Stimulated activated CD8-positive, alpha-beta memory T cell treated with anti-CD3 and anti-CD28 coated beads, Interleukin-15, amount 100 ng/mL, for 48 hours (primary cell): ENCODE measurements at places on chromosomes 1 and 21.

- DNase-seq, result no peak
Observed at GRCh38 chr1:81549588-81550127, 251.1 kb upstream of the ADGRL2 start.

- DNase-seq, result no peak
Observed at GRCh38 chr1:39091845-39092645, 65.9 kb downstream of the NDUFS5 start.

DNA sequence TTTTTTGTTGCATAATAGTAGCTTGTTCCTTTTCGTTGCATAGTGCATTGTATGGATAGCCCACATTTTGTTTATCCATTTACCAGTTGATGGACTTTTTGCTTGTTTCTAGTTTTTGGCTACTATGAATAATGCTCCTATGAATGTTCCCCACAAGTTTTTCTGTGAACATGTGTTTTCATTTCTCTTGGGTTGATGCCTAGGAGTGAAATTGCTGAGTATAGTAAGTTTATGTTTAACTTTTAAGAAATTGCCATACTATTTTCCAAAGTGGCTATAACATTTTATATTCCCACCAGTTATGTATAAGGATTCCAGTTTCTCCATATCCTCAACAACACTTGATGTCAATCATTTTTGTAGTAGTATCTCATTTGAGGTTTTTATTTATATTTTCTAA, 84.8 kb upstream of the CACYBP start:
- DNase-seq, result no peak

GRCh38 chr1:21568809-21569385, 59.7 kb downstream of the ALPL start:
- no peak for DNase-seq

DNA sequence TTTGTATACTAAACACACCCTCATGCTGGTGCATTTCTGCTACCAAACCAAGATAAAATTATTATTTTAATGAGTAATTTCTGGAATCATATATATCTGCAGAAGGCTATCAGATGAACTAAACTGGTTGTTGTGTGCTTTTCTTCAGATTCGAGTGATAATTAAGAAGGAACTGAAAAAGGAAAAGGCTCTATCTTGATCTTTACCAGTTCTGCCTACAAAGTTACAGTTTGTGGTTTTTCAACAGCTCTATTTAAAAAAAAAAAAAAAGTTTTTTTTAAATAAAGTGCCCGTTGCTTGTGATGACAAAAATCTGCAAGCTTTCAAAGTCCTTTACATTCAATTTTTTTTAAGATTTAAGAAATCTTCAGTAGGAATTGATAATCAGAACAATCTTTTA, 13.6 kb downstream of the DENND1B start:
- no peak for DNase-seq

GRCh38 chr1:89203166-89203565, 4.4 kb upstream of the GBP4 start:
- DNase-seq, result no peak

GRCh38 chr1:59171788-59172187, 125.1 kb upstream of the FGGY start:
- DNase-seq, result no peak

- no peak for DNase-seq
Observed at GRCh38 chr1:84972377-84972987, 24.4 kb downstream of the MCOLN2 start.

GRCh38 chr1:22500471-22500870, 48.8 kb downstream of the ZBTB40 start:
- no peak for DNase-seq

GRCh38 chr1:206666954-206667665, 17.6 kb upstream of the MAPKAPK2 start:
- no peak for DNase-seq

GRCh38 chr1:22447621-22448111, 4.0 kb upstream of the ZBTB40 start:
- no peak for DNase-seq

DNA sequence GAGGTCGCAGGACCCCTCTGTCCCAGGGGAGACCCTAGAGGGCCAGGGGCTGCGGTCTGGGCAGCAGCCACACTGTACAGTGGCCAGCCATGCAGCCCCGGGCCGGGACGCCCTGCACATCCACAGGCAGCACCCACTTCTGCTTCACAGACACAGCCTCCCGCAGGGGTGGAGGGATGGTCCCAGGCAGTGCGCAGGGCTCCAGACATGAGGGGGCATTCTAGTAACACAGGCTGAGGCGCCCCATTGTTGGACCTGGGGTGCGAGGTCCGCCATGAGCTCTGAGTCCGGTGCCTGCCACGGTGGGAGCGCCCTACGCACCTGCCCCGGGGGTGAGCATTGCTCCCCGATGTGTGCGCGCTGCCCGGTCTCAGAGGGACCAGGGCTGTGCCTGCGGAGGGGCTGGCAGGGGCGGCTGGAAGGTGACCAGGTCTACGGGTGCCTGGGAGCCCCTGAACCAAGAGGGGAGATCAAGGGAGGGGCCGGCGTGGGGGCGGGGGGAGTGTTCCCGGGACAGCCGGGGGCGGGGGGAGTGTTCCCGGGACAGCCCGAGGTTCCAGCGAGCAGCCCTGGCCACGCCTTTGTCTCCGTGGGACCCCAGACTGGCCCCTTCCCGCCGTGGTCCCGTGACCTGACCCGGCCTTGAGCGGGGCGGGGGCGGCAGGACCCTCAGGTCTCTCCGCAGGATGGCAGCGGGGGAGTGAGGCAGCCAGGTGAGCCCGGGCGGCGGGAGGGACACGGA, 4.5 kb downstream of the MMEL1 start:
- no peak for DNase-seq

GRCh38 chr1:81553503-81553902, 247.2 kb upstream of the ADGRL2 start:
- DNase-seq, result no peak

GRCh38 chr1:187042538-187042937, 213.8 kb downstream of the PLA2G4A start:
- DNase-seq, result no peak

DNA sequence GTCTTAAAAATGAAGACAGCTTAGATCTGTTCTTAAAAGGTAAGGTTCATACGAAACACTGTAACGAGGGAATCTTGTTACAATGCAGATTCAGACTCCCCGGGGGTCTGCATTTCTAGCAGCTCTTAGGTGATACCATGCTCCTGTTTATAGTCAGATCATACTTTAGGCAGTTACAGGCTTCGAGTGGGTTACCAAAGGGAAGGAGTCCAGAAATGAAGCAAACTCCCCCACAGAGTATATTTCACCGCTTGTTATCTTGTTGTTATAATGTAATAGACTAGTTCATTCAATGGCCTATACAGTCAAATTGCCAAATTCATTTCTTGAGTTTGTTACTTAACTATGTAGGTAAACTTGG, 601.1 kb downstream of the USP25 start:
- DNase-seq, result no peak

GRCh38 chr1:178864326-178864725, 6.6 kb downstream of the ANGPTL1 start:
- DNase-seq, result no peak

DNA sequence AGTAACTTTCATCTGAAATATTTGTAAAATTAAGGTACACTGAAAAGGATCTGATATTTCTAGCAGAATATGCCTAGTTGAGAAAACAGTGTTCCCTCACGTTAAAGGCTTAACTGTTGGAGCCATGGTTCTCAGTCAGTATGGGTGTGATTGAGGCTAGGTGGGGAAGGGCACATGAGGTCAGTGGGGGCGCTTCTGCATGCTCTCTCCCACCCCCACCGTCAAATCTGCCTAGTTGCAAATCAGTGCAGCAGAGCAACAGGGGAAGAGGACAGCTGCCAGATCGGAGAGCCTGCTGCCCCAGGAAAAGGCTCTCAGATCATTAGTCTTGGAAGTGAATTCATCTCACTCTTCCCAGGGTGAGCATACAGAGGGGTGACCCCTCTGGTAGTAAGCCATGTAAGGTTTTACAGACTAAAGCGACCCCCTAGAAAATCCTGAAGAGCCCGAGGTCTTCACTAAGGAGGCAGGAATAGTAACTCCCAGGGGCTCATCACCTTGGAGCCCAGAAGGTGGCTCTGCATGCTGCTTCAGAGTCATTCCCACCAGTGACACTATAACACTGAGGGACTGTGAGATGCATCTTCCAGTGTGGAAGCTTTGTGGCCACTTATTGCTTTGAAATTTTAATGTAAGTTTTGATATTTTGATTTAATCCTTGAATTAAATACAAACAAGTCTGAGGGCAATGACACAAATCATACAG, 83.1 kb upstream of the BARHL2 start:
- no peak for DNase-seq

GRCh38 chr1:7581754-7582459, 189.2 kb upstream of the VAMP3 start:
- no peak for DNase-seq

GRCh38 chr1:155294520-155295182, 6.6 kb downstream of the PKLR start:
- DNase-seq, result no peak

- no peak for DNase-seq
Observed at GRCh38 chr1:25023190-25023578, 93.1 kb upstream of the RUNX3 start.

DNA sequence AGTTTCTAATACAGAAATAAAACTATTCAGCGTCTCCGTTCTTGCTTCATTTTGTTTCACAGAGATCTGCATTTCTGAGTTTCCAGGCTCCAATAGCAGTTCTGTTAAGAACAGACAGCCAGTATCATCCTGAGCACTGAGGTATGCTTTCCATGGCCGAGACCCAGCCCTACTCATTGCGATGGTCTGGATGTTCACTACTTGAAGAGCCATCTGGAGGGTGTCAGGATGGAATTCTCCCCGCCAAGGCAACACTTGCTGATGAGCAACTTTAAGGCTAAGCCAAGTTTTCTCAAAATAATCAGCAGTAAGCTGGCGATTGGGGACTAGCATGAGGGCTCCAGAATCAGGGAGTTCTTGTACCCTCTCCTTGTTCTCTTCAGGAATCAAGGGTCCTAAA, 7.7 kb upstream of the BCL2L15 start:
- no peak for DNase-seq

DNA sequence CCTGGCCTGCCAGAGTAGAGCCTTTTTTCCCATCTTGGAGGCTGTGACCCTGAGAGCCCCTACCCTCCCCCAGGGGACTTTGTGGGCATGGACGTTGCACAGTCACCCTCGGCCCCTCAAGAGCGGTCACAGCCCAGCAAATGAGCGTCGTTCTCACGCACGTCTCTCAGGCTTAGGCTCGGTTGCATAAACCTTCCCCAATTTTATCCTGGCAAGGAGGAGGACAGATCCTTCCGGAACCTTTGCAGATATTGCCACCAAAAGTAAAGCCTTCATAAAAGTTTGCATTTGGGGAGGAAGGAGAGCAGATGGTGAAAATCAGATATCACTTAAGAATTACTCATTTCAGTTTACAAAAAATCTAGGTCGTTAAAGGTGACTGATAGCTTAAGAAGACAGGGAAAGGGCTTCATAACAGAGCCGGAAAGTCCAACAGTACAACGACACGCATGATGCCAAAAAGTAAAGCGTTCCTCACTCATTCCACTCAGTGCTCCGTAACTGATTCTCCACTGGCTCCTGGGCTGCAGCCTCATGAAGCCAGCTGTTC, 29.3 kb downstream of the PDE9A start:
- no peak for DNase-seq

DNA sequence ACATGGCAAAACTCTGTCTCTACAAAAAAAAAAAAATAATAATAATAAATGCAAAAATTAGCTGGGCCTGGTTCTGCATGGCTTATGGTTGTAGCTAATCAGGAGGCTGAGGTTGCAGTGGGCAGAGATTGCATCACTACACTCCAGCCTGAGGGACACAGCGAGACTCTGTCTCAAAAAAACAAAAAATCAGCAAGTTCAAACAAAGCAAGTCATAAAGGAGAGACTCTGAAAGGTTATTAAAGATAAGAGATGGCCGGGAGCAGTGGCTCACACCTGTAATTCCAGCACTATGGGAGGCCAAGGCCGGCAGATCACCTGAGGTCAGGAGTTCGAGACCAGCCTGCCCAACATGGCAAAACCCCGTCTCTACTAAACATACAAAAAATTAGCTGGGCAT, 28.8 kb downstream of the COP1 start:
- DNase-seq, result no peak

DNA sequence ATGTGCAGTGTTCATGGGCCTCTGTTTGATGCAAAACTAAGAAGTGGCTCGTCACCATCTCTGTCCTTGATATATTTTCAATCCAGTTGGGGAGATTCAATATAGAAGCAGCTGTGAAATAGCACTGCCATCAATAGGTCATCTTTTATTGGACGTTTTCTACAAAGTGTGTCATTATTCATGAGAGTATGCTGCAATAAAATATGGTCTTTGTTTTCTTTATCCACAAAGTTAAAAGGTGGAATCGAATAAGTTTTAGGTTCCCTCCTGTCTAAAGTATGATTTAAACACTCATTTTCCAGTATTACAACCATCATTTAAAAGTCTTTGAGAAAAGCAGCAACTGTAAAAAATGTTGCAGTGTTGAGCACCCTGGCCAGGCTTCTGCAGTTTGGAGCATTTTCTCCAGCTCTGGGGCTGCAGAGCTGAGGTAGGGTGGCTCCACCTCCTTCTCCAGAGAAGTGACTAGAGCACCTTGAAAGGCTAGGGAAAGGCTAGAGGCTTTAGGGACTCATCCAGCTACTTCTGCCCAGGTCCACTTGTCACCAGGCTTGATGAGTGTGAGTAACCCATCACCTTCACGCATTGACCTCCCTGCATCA, 56.5 kb upstream of the DNAH14 start:
- DNase-seq, result no peak

DNA sequence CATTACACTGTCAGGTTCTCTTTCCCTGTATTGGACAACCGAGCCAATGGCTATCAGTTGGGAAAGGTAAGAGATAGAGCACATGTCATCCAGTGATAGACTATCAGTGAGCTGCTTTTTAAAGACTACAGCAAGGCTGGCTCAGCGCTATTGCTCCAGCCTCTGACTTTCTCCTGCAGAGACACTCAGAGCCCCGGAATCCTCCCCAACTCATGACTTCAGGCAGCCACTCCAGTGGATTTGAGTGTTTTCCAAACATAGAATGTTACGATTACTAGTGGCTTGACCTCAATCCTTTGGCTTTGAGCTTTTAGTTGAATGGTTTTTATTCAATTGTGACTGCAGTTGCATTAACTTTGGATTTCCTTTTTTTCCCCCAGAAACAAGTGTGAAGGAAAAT, 331.9 kb downstream of the DISC1 start:
- no peak for DNase-seq

- DNase-seq, result no peak
Observed at GRCh38 chr1:85607126-85607920, 26.8 kb downstream of the CCN1 start.

DNA sequence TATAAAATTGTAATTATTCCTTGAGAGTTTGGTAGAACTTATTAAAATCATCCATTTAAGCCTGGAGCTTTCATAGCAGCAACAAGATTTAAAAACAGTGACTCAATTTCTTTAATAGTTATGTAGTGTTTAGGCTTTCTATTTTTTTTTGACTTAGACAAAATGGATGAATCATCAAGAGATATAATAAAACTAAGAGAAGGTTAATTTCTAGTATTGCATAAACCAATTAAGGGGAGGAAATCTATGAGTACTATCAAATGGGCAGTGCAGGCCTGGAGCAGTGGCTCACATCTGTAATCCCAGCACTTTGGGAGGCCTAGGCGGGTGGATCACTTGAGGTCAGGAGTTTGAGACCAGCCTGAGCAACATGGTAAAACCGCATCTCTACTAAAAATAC, 416.3 kb upstream of the USP24 start:
- DNase-seq, result no peak
